HCT116 (cell line): ENCODE measurements at places on chromosomes 6 and 20.

GRCh38 chr6:157405986-157406385 is 25.0 kb downstream of the ZDHHC14 start:
- DNase-seq: no peak

DNA sequence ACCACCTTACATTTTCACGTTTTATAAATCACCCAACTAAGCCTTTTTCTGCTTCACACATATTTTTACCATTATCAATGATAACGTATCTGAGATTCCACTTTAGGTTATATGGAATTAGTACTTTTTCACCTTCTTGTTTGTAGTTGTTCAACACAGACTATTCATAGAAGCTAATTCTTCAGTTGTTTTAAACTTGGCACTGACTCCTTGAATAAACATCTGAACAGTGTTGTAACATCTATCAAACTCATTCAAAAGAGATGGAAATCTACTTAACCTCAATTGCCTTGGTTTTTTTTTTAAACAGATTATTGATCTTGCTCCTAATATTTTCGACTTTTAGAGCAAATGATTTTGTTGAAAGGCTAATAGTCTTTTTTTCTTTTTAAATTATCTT is 34.2 kb downstream of the PTPRA start:
- no peak for DNase-seq

GRCh38 chr6:126033696-126034095 is 47.4 kb downstream of the TRMT11 start:
- DNase-seq: no peak

GRCh38 chr20:10119336-10119735 is 84.5 kb downstream of the ANKEF1 start:
- DNase-seq: no peak

DNA sequence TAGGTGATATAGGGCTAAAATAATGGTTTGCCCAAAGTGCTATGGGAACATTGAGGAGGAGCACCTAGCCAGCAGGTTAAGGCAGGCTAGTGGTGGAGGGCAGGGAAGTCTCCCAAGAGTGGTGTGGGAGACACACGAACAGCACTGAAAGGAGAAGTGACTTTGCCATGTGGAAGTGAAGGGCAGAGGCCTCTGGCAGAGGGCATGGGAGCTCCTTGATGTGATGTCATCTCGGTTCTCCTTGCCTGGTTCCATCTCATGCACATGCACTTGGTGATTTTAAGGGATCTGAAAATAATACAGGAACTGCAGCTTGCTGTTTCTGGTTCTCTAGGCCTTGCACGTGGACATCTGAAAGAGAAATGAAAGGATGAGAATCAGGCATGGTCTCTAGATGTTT is 4.7 kb upstream of the MAP3K4 start:
- no peak for DNase-seq

DNA sequence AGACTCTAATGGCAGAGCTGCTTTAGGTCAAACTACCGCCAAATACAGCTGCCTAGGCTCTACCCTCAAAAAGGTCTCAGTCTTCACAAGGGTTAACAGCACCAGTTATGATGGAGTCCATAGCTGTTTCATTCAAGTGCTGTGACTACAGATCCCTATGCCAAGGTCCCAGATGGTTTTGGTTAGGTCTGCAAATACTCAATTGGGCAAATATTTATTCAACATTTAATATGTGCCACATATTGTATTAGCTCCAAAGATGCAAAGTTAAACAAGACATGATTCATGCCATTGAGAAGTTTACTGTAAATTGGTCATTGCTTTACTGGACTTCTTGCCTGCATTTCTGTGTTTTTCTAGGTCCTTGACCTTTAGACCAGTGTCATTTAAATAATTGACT is 55.8 kb upstream of the TFAP2D start:
- no peak for DNase-seq

- DNase-seq: no peak
These were observed 238.9 kb downstream of the PRL start for GRCh38 chr6:22057962-22058361.

GRCh38 chr6:71977884-71978283 is 91.5 kb downstream of the RIMS1 start:
- no peak for DNase-seq

DNA sequence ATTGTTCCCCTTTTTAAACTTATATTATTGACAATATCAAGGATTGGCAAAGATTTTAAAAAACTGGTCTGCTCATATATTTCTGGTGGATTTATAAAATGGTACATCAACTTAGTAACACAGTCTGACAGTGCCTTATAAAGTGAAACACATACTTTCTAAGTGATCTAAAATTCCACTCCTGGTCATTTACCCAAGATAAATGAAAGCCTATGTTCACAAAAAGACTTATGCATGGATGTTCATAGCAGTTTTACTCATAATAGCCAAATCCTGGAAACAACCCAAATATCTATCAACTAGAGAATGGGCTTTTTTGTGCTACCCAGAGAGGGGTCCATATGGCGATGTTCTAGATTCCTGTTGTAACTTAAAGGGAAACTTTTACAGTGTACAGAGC is 222.4 kb upstream of the FAM83B start:
- no peak for DNase-seq
